ENCODE measurements at places on chromosomes 4 and X.

- DNase-seq, result peak; percentile 20
Measured at GRCh38 chrX:9293051-9293496, 171.8 kb upstream of the TBL1X start.

DNA sequence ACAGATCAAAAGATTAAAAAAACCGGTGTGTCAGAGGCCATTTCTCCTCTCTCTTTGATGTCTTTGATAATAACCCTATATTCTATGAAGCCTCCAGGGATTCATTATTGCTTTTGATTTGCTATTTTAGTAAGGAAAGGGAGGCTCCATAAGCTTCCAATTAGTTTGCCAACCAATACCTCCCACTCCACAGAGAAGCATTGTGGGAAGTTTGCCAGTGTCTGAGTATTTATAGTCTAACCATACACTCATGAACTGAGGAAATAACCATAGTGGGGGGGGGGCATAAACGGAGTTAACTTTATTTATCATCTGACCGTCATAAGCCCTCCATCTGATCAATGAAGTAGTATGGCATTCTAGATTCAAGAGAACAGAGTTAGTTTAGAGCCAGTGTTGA lies 1066.8 kb upstream of the PABPC4L start:
- DNase-seq, result no peak

DNA sequence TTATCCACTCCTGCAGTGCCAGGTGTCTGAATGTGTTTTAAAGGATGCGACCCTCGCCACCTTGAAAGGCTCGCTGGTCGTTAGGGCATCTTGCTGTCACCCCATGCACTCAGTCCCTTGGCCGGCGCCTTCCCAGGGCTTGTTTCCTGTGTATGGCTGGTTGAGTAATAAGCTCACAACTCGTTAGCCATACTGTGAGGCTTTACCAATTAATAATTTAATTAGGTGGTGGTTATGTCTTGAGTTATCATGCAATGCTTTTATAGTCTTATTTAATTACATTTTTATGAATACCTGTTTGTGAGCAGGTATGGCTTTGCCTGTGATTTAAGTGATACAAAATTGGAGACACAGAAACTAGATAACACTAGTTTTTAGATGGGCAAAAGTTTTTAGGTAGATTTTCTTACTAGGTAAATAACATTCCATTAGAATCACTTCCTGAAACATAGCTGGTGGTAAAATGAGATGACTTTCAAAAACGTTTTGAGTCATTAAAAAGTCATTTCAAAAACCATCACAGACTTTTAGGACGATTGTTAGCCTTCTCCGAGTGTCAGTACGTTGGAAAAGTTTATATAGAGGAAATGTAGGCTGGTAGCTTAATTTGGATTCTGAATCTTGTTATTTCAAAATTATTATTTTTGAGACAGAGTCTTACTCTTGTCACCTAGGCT lies 18.2 kb downstream of the PTTG2 start:
- DNase-seq, result no peak

DNA sequence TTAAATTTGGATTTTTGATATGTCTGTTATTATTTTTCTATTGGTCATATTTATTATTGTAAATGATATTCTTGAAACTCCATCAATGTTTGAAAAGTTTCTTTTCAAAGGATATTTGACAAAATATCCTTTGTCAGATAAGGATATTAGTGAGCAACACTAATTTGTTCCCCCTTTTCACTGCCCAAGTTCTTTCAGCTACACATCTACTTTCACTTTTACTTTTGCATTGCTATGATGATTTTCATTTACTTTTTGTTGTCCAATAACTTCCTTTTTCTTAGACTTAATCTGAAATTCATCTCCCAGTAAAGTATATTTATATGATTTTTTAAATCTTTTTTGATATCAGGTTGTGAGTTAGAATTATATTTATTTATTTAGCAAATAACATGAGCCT lies 542.3 kb upstream of the ADGRL3 start:
- no peak for DNase-seq

- no peak for DNase-seq
Measured at GRCh38 chr4:98801259-98801725, 127.6 kb downstream of the EIF4E start.

- no peak for DNase-seq
Measured at GRCh38 chrX:121931567-121931966, 884.2 kb downstream of the GLUD2 start.

DNA sequence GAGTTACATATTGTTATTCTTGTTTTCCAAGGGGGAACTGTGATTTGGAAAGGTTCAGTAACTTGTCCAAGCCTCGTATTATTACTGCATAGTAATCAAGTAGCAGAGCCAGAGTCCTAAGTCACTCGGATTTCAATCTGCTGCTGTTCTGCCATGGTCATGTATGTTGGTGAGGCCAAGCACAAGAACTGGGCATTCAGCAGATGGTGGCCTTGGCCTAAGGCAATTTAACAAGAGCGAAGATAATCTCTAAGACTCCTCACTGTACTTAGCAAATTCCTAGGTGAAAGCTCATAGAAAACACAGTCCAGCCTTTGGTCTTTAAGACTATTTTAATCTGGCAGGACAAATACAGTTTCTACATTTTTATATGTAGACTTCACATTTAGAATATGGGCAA lies 64.8 kb downstream of the NDST3 start:
- no peak for DNase-seq

DNA sequence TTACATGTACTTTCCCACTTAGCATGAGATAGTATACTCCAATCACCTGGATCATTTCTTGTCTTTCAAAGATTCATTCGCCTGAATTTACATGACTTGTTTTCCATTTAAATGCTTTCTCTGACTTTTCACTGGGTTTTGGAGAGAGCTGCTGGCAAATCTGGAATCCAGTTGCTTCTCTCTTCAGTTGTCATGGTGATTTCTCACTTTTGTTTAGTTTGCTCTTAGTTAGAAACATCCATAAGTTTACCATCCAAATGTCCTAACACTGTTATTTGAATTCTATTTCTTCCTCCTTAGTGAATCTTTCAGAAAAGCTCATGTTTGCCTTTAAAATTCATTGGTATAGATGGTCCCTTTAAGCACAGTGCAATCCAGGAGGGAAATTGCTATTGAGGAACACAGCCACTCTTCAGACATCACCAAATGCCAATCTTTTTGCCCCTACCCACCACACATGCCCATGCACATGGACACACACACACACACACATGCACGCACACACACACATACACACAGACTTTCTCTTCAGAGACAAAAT lies 51.7 kb downstream of the REELD1 start:
- DNase-seq, result no peak

DNA sequence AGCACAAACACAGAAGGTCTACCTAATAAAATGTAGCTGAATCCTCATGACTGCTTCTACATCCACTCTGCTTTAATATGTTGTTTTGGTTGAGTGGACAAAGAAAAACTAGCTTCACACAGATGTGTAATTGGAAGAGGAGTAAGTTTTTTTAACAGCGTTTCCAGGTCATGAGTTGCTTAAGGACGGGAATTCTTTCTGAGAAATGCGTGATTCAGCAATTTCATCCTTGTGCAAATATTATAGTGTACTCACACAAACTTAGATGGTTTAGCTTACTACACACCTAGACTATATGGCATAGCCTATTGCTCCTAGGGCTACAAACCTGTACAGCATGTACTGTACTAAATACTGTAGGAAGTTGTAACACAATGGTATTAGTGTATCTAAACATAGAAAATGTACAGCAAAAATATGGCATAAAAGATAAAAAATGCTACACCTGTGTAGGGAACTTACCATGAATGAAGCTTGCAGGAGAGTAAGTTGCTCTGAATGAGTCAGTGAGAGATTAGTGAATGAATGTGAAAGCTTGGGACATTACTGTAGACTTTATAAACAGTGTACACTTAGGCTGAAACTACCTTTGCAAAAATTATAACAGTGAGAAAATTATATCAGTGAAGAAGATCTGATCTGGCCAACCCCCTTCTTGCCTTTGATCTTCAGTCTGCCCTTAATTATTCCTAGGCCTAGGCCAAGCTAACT lies 70.8 kb upstream of the IL15 start:
- no peak for DNase-seq

- no peak for DNase-seq
Measured at GRCh38 chr4:124803026-124803425, 90.5 kb upstream of the ANKRD50 start.

DNA sequence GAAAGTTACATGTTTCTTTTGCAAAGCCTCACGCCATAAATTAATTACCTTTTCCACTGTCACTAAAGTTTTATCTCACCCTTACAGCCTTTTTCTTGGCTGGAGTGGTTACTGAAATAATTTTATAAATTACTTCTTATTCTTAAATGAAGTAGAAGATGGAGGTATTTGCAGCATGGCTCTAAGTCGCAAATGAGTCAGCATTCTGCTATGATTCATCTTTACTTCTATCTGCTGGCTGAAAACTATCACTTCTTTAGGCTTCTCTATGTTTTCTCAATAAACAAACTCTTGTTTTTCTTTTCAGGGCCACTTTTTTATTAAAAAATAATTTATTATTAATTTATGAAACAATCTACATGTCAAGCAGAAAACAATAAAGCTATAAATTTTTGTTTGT lies 210.2 kb upstream of the GYPA start:
- DNase-seq, result no peak
